Cerebellar nuclear complex (tissue), 1 donor: ENCODE measurements at places on chromosomes 3 and 15.
A peak's percentile ranks its signal among the peaks of the same experiment; 100 is the strongest.

DNA sequence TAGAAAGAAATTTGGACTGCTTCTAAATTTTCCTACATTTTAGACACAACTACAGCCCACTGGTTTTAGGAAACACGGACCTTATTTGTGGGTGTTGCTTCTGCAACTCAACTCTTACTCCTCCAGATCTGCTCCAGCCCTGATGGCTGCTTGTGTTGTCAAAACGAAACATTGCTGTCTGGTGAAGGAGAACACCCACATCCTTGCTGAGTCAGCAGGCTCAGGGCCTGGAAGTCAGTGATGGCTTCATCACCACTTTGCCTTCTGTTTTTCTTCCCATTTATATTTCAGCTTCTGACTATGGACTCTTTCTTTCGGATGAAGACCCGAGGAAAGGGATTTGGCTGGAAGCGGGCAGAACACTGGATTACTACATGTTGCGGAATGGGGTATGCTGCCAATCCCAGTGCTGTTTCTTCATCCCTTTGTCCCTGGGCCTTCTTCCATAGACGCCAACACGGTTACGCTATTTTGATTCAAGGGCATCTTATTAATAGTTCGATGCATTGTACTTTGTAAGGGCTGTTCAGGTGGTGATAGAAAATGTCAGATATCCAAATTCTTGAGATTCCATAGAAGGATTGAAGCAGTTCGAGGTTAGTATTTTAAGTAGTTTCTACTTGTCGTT lies 392.6 kb upstream of the TPM1 start:
- DNase-seq = no peak

DNA sequence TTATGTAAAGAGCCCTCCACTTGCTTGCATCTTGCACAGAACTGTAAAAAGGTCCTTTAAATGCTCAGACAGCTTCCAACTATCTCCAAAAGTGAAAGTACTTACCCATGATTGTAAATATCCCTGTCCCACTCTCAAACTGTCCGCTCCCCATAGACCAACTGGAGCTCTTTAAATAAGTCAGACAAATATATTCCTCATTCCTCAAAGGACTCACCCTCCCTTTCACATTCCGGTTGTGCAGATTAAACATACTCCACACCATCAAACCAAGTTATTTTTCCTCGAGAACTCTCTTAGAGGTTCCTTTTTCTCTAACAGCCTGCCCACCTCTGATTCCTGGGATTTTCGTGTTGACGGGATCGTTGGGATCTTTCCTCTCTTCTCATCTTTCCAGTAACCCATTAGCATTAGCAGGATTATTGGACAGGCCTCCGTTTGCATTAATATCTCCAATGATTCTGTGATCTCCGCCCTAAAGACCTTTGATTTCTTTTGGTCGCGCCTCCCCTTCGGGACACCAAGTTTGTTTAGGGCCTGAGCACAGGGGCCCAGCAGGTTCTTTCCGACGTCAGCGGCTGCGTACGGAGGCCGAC lies 763 bp downstream of the GOLGB1 start:
- DNase-seq = no peak

DNA sequence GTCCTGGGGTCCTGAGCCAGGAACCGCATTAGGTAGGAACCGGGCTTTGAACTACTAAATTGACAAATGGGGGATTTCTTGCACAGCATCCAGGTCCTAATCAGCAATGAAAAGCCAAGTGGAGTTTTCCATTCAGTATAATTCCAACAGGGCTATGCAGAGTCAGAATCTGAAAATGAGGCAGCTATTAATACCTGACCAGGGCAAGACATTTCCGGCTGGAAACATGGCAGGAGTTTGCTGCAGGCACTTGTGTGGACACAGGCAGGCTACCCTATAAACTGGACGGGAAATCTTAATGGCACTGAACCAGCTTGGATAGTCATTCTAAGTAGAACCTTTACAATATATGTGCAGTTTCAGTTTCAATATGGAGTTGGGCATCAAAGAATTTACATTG lies 553.1 kb downstream of the FGF12 start:
- no peak for DNase-seq

DNA sequence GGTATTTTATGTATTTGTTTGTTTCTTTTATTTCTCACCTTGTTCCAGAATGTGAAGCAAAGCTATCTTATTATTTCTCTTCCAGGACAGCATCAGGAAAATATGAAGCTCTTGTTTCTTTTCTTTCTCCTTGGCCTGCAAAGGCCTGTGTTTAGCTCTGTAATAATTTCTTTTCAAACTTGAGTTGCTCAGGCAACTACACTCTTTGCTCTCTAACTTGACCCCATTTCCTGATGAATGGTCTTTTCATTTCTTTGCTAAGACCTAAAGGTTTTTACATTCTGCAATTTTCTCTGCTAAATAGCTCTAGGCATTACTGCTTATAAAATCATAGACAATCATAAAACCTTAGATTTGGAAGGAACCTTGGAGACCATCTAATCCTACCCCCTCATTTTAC lies 26.2 kb upstream of the ZNF770 start:
- DNase-seq = no peak

- no peak for DNase-seq
These were observed 684 bp downstream of the TNFAIP8L3 start for GRCh38 chr15:51093839-51094605.

- DNase-seq = no peak
These were observed 223.1 kb downstream of the ITPR1 start for GRCh38 chr3:4716266-4716665.

DNA sequence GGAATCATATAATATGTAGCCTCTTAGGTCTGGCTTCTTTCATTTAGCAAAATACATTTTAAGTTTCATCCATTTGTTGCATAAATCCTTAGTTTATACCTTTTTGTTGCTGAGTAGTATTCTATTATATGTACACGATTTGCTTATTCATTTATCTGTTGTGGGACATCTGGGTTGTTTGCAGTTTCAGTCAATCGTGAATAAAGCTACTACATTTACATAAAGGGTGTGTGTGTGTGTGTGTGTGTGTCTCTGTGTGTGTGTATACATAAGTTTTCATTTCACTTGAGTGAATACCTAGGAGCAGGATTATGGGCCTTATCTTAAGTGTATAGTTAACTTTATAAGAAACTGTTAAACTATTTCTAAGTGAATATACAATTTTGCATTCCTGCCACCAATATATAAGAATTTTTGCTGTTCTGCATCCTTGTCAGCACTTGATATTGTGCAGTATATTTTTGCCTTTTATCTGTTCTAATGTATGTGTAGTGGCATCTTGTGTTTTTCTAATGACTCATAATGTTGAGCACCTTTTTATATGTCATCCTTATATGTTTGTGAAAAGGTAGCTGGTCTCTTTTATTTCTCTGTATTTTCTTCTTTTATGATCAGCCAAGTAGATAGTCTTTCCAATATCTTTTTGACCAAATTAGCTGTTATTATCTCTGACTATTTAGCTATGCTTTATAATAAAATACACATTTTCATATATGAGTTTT lies 55.0 kb downstream of the GLCE start:
- no peak for DNase-seq

DNA sequence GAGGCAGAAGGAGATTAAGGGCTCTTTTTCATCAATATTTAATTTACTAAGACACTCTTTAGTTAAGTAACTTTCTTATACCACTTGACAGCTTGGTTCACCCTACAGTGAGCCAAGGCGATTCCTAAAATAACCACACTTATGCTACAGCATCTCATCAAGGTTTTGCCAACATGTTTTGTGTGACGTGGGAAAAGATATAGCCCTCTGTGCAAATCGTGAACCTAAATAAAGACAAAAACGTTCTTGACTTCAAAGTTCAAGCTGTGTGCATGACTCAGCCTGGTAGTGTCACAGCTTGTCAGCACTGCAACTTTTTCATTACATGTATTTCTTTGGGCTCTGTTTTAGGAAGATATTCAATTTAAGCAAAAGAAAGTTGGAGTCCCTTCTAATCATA lies 297.0 kb upstream of the EPHA3 start:
- DNase-seq = no peak

DNA sequence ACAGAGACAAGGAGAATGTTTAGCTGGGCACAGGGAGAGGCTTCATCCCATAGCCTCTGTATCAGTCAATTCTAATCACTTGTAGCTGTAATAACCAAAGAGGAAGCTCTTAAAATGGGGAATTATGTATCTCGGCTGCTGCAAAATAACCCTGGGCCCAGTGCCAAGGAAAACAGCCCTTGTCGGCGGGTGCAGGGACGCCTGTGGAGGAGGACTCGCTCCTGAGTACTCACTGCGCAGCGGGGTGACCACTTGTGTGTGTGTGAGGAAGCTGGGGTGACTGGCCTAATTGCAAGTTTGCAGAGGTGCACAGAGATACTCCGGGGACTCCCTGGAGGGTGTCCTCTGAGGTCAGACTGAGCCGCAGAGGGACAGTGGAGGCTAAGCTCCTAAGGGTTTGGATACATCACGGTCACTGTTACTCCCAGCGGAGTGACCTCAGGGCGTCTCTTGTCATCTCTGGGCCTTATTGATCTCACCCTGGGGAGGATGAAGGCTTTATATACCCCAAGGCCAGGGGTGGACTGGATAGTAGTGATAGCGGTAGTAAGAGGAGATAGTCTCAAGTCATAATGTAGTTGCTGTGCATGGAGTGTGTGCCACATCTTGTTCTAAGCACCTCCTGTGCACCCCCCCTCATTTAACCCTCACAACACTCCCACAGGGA lies 37.2 kb downstream of the SLC6A6 start:
- DNase-seq = no peak

GRCh38 chr3:146650691-146651442 lies 45.7 kb upstream of the PLSCR5 start:
- DNase-seq = no peak

- no peak for DNase-seq
These were observed 20.1 kb downstream of the CADM2 start for GRCh38 chr3:84978843-84979242.

- DNase-seq = no peak
These were observed 8.7 kb downstream of the PXK start for GRCh38 chr3:58341376-58341775.

GRCh38 chr3:13122081-13123012 lies 49.1 kb upstream of the IQSEC1 start:
- DNase-seq = no peak

GRCh38 chr3:191631496-191631895 lies 170.5 kb downstream of the PYDC2 start:
- no peak for DNase-seq

DNA sequence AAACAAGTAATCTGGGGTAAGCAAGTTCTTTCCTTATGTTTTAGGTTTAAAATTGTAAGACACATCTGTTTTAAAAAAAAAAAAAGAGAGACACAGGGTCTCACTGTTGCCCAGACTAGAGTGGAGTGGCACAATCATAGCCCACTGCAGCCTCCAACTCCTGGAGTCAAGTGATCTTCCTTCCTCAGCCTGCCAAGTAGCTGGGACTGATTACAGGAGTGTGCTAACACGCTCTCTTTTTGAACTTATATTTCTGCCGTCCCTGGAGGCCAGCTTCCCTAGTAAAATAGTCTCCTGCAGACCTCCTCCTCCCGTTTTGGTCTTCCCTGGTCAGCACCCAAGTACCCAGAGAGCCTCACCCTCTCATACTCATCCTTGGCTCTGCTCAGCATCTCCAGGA lies 35.5 kb downstream of the DCP1A start:
- DNase-seq = no peak

DNA sequence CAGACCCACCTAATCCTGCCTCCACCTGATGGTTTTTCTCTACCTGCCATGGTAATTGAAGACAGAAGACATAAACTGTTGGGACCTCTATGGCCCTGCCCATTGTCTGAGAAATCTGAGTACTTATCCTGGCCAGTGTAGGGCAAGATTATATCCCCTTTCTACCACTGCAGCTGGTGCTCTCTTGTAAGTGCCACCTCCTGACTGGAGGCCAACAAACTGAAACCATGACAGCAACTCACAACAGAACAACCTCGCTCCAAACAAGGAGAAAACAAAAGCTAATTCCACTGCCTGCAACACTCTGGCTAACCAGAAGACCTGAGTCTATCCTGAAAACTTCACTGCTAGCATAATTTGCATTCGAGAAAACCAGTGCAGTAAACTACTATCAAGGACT lies 82.9 kb downstream of the CLDN1 start:
- no peak for DNase-seq

- DNase-seq = no peak
These were observed 61.4 kb downstream of the MFSD1 start for GRCh38 chr3:158863247-158863646.

- DNase-seq = no peak
These were observed 5.1 kb downstream of the STIMATE start for GRCh38 chr3:52892290-52892624.

DNA sequence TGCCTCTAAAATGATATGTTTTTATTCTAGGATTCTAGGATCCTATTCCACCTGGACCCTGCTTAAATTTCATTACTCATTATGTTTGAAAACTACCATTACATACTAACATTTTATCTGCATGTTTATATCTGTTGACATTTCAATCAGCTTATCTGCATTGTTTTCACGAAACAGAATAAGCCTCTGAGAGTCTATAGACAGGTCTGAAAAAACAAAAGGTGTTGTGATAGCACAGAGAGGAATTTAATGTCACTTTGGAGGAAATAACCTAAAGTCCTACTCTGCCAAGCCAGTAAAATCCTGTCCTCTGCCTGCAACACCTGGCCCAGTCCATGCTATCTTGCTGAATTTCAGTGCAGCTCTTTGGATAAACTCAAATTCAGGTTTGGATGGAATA lies 315.2 kb downstream of the ZBTB20 start:
- DNase-seq = no peak

GRCh38 chr3:43389388-43390254 lies 103.3 kb downstream of the SNRK start:
- no peak for DNase-seq

DNA sequence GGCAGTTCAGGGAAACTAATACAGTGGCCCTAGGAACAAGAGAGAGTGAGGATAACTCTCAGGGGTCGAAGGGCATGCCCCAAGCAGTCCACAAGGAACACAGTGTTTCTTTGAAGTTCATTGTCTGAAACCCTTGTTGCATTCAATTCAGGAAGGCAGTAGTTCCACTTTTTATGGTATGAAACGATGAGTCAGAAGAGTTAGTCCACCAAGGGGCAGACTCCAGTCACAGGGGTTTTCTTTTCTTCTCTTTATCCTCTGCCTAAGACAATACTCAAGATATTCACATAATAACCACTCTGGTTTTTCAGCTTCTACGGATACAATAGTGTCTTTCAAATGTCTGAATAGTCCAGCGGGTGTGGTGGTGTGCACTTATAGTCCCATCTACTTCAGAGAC lies 23.7 kb upstream of the TICRR start:
- no peak for DNase-seq

DNA sequence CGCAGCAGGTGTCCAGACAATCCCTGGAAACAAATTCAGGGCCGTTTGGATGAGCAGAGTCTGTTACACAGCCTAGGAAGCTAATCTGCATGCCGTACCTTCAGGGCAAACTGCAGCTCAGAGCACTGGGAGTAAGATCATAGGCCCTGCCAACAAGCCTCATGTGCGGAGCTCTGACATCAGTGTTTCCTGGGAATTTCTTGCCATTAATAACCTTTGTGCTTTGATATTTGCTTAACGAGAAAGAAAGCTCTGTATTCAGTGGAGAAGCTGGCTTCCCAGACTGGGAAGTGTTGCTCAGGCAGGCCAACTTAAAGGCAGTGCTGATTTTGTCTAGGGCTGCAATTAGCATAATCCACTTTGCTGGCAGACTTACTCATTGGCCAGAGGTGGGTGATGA lies 116.1 kb upstream of the KLHL25 start:
- DNase-seq = peak; percentile 19
